Glutamatergic neuron (in vitro differentiated cells): ENCODE measurements at places on chromosomes 5 and 9.

DNA sequence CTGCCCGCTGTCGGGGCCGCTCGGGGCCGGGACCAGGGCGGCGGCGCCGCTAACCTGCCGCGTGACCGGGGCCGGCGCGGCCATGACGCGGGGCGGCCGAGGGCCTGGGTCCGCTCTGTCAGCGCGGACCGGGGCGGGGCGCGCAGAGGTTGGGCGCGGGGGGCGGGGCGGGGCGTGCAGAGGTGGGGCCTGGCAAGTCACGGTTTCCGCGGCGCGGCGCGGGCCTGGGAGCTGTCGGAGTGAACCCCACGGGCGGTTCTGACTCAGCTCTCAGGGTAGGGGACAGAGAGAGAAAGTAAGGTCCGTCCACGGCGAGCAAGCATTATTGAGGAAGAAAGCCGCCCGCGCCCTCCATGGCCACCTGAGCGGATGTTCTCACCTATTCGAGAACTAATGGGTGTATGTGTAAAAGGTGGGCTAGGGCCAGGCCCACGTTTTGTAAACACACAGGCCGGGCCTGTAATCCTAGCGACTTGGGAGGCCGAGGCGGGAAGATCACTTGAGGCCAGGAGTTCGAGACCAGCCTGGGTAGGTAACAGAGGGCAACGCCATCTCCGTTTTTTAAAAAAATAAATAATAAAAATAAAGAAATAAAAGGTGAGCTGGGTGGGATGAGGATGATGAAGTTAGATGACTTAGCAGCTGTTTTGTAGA, at the start of gene PRXL2C:
Gene PRXL2C (minus strand): TSS at position 120 of the 654 bp plus-strand sequence. CDS start 36 bp downstream, at position 84.
- DNase-seq = peak; percentile 74

- DNase-seq = no peak
Measured at GRCh38 chr5:54178991-54179390, 131.4 kb downstream of the ARL15 start.

- DNase-seq = no peak
Measured at GRCh38 chr5:115184770-115185169, 15.1 kb upstream of the TRIM36 start.

GRCh38 chr5:134048864-134049263, 44.1 kb upstream of the VDAC1 start:
- DNase-seq = no peak

GRCh38 chr9:121765021-121765950, 113.9 kb downstream of the DAB2IP start:
- no peak for DNase-seq

DNA sequence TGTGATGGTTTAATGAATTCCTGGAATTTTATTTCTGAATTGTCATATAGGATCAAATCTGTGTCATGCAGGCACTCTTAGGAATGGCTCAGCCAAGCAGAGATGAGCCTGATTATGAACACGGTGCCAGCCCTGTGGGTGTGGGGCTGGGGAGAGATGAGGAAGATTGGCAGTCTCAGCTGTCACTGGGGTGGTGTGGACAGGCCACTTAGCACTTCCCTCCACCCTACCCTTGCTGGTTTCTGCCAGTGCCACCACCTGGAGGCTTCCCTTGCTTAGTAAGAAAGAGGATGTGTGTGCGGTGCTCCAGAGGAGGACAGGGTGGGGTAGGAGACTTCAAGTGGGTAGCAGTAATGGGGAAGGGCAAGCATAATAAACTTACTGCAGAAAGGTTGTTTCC, 226.6 kb downstream of the CD180 start:
- no peak for DNase-seq

- no peak for DNase-seq
Measured at GRCh38 chr9:125360601-125361000, 99.0 kb downstream of the GAPVD1 start.

DNA sequence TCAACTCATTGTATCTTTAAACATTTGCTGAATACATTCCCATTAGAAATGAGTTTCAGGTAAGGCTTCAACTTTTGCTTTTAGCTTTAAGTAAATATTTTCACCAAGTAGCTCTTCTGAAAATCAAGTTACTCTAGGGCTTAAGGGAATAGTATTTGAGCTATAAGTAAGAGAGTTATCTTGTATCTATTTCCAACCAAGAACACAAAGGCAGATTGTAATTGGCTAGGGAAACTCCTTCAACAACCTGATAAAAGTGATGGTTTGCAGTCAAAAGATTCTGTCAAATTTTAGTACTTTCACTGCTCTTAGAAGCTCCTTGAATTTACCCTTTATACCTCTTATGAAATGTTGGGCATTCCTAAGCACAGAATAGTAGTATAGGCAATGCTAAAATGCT, 13.0 kb downstream of the ELL2 start:
- no peak for DNase-seq

- DNase-seq = no peak
Measured at GRCh38 chr5:14059810-14060209, 83.3 kb upstream of the TRIO start.

DNA sequence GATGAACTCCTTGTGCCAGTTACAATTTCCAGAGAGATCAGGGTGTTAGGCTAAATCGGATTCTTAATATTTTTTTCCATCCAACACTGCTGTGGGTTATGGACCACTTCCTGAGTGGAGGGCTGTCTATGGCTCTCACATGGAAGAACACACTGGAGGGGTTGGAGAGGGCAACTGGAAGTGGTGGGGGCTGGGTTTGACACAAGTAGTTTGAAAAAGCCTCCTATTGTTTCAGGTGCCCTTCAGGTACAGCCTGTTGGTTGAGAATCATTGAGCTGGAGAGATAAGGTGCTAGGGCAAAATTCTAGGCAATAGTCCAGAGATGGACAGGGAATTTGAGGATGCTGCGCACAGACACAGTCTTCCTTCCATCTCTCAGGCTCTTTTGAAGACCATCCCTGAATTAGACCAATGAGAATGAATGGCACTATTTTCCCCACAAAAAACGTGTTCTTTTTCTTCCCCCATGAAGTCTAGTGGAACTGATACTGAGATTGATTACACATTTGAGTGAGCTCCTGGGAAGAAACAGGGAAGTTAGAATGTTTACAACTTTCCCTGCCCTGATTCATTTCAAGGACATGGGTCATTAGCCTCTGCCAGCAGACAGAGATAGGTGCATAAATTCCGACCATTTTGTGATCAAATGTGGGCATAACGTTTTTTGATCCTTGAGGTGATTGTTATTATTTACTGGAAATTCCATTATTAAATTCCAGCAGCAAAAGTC, 87.7 kb downstream of the ACER2 start:
- no peak for DNase-seq

DNA sequence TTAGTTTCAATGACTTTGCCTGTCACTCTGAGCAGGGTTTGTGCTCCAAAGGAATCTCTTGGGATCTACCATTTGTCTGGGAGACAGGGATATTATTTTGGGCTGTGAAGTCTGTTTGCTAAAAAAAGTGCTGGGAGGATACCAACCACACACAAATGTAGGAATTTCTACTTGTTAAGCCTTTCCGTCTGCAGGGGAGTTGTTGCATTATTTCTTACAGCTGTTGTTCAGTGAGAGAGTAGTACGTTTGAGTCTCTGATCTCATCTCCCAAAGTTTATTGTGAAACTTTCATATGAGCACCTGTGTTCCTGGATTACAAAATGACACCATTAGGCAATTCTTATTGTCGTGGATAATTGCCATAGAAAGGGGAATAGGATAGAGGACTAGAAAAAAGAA, 78.3 kb upstream of the SEMA6A start:
- no peak for DNase-seq

- DNase-seq = no peak
Measured at GRCh38 chr5:171369898-171370297, 17.8 kb upstream of the NPM1 start.

DNA sequence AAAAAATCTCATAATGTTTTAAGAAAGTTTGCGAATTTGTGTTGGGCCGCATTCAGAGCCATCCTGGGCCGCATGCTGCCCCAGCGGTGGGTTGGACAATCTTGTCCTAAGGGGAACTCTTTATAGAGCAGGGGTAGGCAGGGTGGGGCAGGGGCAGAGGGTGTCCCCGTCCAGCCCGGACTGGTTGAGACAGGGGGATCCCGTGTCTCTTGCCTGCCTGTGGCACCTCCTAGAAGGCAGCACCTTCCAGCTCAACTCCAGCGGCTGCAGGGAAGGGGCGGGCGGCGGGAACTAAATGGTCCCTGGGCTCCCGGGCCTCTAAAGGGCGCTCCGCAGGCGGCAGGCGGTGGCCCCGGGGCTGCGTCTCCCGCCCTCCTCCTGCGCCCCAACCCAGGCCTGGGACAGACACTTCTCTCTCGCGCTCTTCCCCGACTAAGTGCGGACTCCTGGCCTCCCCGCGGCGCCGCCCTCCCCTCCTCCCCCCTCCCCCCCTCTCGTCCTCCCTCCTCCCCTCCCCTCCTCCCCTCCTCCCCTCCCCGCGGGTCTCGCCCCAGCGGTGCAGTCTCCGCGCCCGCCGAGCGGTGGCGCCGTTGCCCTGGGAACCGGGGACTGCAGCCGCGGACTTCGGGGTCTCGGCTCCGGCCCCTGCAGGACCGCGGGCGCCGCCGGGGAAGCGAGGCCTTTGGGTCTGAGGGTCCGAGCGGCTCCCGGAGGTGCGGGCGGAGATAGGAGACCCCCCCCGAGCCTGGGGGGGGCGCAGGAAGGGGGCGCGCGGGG, 132.6 kb downstream of the MRPL36 start:
- peak; percentile 95 for DNase-seq

- DNase-seq = no peak
Measured at GRCh38 chr5:54469622-54470021, 14.1 kb downstream of the HSPB3 start.

- DNase-seq = no peak
Measured at GRCh38 chr5:119358530-119358900, 2.7 kb downstream of the TNFAIP8 start.

DNA sequence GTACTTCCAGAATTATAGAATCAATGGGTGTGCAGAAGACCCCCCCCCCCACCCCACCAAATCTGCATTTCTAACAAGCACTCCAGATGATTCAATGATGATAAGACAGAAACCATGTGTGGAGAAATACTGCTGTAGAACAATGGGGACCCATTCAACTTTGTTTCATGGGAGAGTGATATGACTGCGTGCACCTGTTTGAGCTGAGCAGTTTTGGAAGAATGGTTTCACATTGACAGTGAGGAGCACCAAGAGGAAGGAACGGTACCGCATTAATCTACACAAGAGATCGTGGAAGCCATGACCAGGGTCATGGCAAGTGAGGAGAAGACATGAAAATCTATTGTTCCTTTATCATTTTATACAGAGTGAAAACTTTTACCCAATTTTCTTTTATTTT, 202.7 kb downstream of the CD180 start:
- DNase-seq = no peak

GRCh38 chr5:158758675-158759074, 341.0 kb downstream of the EBF1 start:
- no peak for DNase-seq

DNA sequence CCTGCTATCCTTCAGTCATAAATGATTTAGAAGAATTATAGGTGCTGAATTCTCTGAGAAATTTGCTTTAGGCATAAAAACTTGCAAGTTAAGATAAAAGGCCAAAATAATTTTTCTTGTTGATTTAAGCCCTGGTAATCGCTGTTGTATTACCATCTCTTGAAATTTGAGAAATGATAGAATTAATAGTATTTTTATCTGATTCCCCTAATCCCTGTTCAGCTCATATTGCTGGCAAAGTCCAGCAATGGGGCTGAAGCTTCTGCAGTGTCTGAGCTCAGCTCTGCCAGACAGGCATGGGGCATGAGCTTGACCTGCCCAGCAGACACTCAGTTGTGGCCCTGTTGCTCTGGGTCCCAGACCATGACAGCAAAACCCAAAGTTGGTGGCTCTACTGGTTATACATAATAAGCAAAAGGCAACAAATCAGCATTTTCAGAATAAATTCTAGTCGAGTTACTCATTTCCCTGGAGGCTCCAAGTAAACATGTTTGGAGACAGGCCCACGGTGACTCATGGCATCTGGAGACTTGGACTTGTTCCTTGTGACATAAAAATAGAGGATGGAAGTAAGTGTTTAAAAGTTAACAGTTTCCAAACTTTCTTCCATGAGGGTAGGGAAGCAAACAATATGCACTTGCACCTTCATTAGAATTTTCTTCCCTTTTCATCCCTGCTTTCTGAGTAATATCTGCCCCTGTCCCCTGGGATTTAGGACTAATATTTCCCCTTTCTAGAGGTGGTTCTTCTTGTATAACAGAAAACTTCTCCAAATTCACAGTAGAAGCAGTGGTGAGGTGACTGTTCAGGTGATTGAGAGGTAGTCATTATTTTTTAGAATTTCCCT, 60.2 kb upstream of the SLC2A8 start:
- no peak for DNase-seq

DNA sequence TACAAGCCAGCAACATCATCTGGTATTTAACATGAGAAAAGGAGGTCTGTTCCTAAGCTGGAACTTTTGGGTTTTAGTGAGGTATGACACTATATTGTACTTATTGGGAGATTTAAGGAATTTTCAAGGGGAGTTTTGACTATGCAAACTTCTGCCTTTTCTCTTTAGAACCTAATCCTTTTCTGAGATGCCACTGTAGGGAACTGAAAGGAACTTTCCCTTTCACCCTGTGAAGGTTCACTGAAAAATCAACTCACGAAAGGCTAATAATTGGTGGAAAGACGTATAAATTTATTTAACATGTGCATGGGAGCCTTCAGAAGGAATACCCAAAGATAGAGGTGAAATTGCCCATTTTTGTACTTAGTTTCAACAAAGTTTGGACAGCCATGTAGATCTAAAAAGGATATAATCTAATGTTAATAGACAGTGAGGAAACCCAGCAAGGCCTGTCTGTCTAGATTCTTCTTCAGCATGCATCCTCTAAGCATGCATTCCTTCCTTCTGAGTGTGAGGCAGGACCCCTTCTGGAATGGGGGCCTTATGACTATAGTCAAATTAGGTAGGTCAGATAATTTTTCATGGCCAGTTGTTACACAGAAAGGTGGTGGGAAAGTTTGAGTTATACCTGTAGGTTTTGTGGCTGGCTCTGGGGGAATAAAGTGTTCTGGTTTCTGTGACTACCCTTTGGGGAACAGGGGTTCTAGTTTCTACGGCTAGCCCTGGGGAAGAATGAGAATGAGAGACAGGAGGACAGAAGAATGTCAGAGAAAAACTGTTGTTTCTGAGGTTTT, 200.3 kb downstream of the C9orf152 start:
- DNase-seq = no peak

- DNase-seq = no peak
Measured at GRCh38 chr5:142966121-142966420, 195.9 kb downstream of the ARHGAP26 start.

GRCh38 chr9:81002242-81002641, 687.1 kb downstream of the TLE1 start:
- no peak for DNase-seq

DNA sequence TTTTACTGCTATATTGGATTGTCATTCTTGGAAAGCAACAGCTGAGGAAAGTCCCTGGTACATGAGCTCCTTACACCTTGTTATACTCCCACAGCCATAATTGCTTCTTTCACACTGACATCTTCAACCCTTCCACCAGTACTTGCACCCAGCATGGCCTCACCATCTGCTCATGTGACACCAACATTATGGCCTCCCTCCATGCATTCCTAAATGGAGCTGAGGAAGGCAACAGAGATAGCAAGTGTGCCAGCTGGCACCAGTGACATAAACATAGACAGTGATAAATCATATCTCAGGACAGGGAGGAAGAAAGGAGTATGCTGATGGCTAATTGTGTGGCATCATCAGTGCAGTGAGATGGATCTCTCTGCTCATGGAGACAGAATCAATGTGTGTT, 119.5 kb downstream of the BAAT start:
- no peak for DNase-seq

GRCh38 chr5:127848098-127848497, 144.9 kb downstream of the CCDC192 start:
- DNase-seq = no peak

GRCh38 chr9:76194896-76195295, 199.3 kb downstream of the RFK start:
- DNase-seq = no peak
